ENCODE measurements at places on chromosomes 6 and 20. TPM values are rescaled to one million over a fixed set of nuclear protein-coding genes. Genes with fewer than 3 reads are reported as not detected.

- DNase-seq = no peak
Observed at GRCh38 chr6:6512711-6513110, 75.8 kb upstream of the LY86 start.

- DNase-seq = no peak
Observed at GRCh38 chr6:30615958-30616810, 859 bp downstream of the PPP1R10 start.

DNA sequence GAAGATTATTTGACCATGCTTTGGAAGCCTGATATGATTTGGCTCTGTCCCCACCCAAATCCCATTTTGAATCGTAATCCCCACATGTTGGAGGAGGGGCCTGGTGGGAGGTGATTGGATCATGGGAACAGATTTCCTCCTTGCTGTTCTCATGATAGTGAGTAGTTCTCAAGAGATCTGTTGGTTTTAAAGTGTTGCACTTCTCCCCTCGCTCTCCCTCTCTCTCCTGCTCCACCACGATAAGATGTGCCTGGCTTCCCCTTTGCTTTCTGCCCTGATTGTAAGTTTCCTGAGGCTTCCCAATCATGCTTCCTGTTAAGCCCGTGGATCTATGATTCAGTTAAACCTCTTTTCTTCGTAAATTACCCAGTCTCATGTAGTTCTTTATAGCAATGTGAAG, 21.7 kb upstream of the FAM217A start:
- no peak for DNase-seq

The FAM184A gene
- total RNA-seq = 0.17 TPM

The SRPK1 gene
- 61.0 TPM for total RNA-seq

Data from mammary epithelial cell (primary cell).